ENCODE measurements at places on chromosomes 3 and 15.
A peak's percentile ranks its signal among the peaks of the same experiment; 100 is the strongest.

DNA sequence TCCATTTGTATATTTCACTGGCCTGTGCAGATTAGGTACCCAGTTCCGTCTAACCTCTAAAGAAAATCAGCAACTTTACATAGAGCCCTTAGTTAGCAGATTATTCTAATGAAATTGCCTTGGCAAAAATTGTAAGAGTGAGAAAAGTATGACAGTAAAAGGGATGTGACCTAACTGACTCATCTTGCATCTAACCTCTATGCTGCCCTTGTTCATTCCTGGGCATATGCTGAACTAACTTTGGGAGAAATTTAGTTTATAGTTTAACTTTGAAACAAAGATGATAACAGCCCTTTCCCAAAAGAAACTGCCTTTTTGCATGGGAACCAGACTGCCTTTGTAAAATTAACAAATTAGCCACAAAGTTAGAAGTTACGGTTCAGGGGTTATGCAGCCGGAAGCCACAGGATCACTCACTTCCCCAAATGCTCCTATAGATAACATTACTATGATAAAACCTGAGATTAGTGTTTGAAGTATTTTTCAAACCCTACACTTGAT, 839.8 kb upstream of the ALCAM start:
- H3K36me3 ChIP-seq: no peaks in the 10 kb centered on the region
- H3K27me3 ChIP-seq: no peaks in the 10 kb centered on the region
- H3K27ac ChIP-seq: no peak overlapping the region
- no peaks in the 10 kb centered on the region for H3K4me1 ChIP-seq
- no peak overlapping the region for H3K4me3 ChIP-seq

DNA sequence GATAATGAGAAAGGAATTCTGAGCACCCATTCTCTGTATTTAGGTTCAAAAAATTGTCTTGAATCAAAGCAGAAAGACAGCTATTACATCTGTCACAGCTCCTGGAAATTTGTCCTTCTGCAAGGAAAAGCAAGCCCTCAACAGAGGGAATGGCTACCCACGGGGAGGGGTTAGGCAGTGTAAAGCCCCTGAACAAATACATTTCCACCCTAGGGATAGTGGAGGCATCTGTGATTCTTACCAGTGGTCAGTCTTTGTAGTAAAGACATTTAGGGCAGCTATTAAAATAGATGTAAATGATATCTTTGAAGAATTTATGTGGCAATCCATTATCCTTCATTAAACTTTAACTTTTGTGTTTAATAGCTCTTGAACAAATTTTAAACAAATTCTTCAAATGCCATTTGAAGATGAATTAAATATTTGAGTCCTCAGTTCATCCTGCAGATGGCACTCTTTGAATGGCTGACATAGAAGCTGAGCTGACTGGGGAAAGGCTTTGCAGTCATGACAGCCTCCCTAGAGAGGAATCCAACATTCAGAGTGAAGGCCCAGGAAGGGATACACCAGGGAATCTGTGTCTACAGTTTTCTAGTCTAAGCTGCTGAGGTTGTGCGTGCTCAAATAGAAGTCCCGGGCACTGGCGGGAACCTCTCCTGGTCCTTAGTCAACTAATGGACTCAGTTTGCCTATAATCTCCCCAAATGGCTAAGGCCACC, 359.7 kb upstream of the ROPN1 start:
- no peaks in the 10 kb centered on the region for H3K36me3 ChIP-seq
- no peak overlapping the region for H3K27ac ChIP-seq
- H3K4me1 ChIP-seq: no peaks in the 10 kb centered on the region
- DNase-seq: no peak

DNA sequence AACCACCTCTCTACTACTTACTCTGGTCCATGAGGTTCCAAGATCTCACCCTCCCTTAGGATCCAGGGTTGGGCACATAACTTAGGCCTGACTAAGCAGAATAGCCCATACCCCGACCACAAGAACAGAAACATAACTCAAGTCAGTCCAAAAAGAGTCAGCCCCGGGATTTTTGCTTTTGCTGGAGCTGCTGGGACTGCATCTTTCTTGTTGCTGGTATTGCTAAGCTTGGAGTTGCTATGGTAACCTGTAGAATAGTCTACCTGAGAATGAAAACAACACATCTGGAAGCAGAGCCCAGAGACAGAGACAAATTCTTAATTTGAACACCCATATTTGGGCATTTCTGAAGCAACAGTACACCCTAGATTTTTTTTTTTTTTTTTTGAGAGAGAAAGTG, 6.5 kb downstream of the RUBCN start:
- no peak overlapping the region for H3K27ac ChIP-seq
- H3K4me1 ChIP-seq: peaks cover 10% of the 10 kb centered on the region
- DNase-seq: no peak
- no peak overlapping the region for H3K4me3 ChIP-seq
- no peaks in the 10 kb centered on the region for H3K27me3 ChIP-seq

DNA sequence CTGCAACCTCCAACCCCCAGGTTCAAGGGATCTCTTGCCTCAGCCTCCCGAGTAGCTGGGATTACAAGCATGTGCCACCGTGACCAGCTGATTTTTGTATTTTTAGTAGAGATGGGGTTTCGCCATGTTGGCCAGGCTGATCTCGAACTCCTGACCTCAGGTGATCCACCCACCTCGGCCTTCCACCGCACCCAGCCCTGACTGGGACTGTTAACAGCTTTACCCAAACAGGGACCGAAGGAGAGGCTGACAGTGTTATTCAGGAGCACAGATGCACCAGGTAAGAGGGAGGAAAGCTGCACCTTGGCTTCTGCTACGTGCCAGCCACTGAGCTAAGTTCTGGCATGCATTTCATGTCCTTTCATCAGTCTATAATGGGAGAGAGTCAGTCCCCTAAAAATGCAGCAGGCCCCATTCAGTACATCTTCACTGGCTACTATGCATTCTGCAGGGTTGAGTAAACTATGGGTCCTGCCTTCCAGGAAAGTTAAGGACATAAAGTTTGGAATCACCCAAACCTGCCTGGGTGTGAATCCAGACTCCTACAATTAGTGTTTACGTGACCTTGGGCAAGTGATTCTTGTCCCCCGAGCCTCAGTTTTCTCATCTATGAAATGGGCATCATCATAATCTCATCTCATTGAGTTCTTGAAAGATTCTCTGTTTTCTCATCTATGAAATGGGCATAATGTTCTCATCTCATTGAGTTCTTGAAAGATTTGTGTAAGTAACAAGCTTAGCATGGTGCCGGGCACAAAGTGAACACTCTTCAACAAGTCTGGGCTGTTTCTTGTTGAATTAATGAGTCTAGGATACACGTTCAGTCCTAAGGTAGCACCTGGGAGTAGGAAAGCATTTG, 82.2 kb downstream of the CPN2 start:
- H3K4me3 ChIP-seq: peak overlapping the region; percentile 4
- peak overlapping the region; percentile 82 for H3K27ac ChIP-seq
- no peaks in the 10 kb centered on the region for H3K36me3 ChIP-seq
- H3K4me1 ChIP-seq: peaks cover 62% of the 10 kb centered on the region

- no peaks in the 10 kb centered on the region for H3K4me1 ChIP-seq
- no peaks in the 10 kb centered on the region for H3K27me3 ChIP-seq
- H3K27ac ChIP-seq: no peak overlapping the region
- no peak overlapping the region for H3K4me3 ChIP-seq
- H3K36me3 ChIP-seq: no peaks in the 10 kb centered on the region
- DNase-seq: no peak
Measured at GRCh38 chr3:176512037-176512436, 685.2 kb downstream of the TBL1XR1 start.

GRCh38 chr3:16770792-16771191, 114.0 kb upstream of the PLCL2 start:
- H3K4me1 ChIP-seq: no peaks in the 10 kb centered on the region
- no peaks in the 10 kb centered on the region for H3K27me3 ChIP-seq
- no peak overlapping the region for H3K27ac ChIP-seq
- DNase-seq: no peak

DNA sequence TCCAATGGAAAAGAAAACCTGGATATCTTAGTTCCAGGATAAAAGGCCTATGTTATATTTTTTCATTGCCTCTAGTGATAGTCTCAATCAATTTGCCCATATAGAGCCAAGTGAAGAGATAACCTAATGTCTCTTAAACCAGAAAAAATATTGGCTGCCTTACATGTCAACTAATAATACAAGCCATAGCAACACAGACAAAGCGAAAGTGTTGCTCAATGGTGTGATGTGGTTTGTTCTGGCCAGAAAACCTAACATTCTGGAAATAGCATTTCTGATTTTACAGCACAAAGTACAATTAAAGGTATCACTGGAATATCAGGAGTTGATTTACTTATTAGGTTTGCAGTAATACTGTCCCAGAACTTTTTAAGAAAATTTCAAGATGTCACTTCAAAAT, 101.5 kb downstream of the ATP8B4 start:
- H3K27ac ChIP-seq: no peak overlapping the region
- no peak overlapping the region for H3K4me3 ChIP-seq
- no peaks in the 10 kb centered on the region for H3K36me3 ChIP-seq
- DNase-seq: no peak

GRCh38 chr3:44184319-44184953, 57.2 kb upstream of the TOPAZ1 start:
- no peaks in the 10 kb centered on the region for H3K36me3 ChIP-seq
- no peak overlapping the region for H3K4me3 ChIP-seq
- no peaks in the 10 kb centered on the region for H3K27me3 ChIP-seq
- no peak for DNase-seq

DNA sequence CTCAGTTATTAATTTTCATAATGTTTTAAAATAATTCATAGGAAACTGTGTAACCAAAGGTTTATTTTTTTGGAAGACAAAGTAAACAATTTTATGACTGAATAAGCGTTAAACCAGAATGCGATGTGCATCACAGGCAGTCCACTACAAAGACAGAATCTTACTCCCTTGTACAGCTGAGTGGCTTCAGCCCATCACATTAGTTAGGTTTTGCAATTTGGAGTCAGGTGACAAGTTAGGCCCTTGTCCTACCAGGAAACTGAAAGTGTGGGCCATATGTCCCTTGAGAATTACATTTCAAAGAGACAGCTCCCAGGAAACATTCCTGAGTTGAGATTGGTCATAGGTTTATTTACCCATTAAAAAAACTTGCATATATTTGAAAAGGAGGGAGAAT, 156.3 kb downstream of the MEX3B start:
- H3K27ac ChIP-seq: no peak overlapping the region
- DNase-seq: no peak
- no peaks in the 10 kb centered on the region for H3K36me3 ChIP-seq
- no peaks in the 10 kb centered on the region for H3K27me3 ChIP-seq
- H3K4me3 ChIP-seq: no peak overlapping the region

GRCh38 chr3:46284981-46285683, 42.9 kb downstream of the CCR3 start:
- no peaks in the 10 kb centered on the region for H3K4me1 ChIP-seq
- H3K36me3 ChIP-seq: no peaks in the 10 kb centered on the region
- no peak for DNase-seq
- no peaks in the 10 kb centered on the region for H3K27me3 ChIP-seq
- H3K4me3 ChIP-seq: no peak overlapping the region
- peak overlapping the region; percentile 9 for H3K27ac ChIP-seq

DNA sequence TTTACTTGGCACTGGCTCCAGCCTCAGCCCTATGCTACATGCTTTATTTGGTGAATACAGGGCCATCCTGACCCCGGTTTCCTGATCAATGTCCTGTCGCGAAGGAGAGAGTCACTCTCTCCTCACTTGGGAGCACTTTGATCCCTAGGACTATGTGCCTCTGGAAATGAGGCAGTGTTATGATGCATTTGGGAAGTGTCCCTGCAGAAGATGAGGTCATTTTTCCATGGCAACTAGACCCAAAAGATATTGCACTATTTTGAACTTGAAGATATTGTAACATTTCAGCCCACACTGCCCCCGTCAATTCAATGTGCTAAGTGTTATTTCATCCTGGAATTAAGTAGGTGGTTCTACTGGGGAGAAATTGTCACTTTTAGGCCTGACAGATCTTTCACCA, 68.0 kb downstream of the LRRK1 start:
- DNase-seq: no peak
- no peaks in the 10 kb centered on the region for H3K4me1 ChIP-seq
- H3K27ac ChIP-seq: no peak overlapping the region

- no peaks in the 10 kb centered on the region for H3K4me1 ChIP-seq
- no peaks in the 10 kb centered on the region for H3K27me3 ChIP-seq
- H3K4me3 ChIP-seq: no peak overlapping the region
- no peak for DNase-seq
Measured at GRCh38 chr3:133191818-133192217, 153.6 kb downstream of the TMEM108 start.

DNA sequence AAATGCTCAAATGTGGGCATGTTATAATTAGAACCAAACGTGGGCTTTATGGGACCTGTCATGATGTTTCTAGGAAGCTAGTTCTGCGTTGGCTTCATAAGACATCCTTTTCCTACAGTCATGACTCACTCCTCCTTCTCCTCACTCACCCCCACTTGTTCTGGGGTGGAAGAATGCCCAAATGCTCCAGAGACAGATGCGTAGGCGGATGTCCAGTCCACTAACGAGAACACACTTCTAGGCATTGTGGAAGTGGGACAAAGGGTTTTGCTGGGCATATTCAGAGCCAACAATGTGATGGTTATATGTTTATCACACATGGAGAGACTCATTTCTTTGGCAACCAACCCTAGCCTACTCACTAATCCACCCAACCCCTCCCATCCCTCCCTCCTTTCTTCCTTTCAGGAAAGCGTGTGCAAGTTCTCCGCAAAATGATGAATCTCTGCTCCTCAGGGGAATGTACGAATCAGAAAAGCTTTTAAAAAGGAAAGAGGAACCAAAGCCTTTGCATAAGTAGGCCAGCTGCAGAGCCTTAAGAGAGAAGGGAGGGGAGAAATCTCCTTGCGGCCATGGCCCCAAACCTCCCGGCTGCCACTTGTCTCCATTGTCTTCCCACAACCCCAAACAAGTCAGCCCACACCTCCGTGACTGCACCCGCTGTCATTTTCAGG, 123.0 kb upstream of the SPRED1 start:
- H3K4me3 ChIP-seq: peak overlapping the region; percentile 7
- no peaks in the 10 kb centered on the region for H3K36me3 ChIP-seq
- peak; percentile 73 for DNase-seq
- peak overlapping the region; percentile 24 for H3K27ac ChIP-seq
- peaks cover 29% of the 10 kb centered on the region for H3K4me1 ChIP-seq
- no peaks in the 10 kb centered on the region for H3K27me3 ChIP-seq

GRCh38 chr3:56787258-56787775, 14.4 kb downstream of the ARHGEF3 start:
- peaks cover 91% of the 10 kb centered on the region for H3K4me1 ChIP-seq
- no peak for DNase-seq
- H3K27ac ChIP-seq: peak overlapping the region; percentile 43
- no peaks in the 10 kb centered on the region for H3K36me3 ChIP-seq
- H3K27me3 ChIP-seq: no peaks in the 10 kb centered on the region

DNA sequence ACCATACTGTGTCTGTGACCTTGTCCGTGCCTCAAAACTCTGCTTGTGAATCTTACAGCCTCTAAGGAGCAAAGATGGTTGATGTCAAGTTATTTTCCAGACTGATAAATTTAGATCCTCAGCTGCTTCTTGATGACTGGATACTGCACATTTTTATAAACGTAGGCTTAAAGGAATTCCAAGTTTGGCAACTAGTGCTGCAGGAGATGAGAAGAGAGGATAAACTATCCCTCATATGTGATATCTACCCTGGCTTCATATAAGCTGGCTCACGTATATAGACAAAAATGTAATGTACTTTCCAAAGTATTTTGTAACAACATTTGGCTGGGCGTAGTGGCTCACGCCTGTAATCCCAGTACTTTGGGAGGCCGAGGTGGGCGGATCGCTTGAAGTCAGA, 89.6 kb downstream of the GMPS start:
- DNase-seq: no peak
- no peaks in the 10 kb centered on the region for H3K36me3 ChIP-seq
- no peak overlapping the region for H3K27ac ChIP-seq
- no peaks in the 10 kb centered on the region for H3K27me3 ChIP-seq
- no peak overlapping the region for H3K4me3 ChIP-seq

- peaks cover 43% of the 10 kb centered on the region for H3K36me3 ChIP-seq
- no peak overlapping the region for H3K27ac ChIP-seq
- H3K27me3 ChIP-seq: no peaks in the 10 kb centered on the region
- no peaks in the 10 kb centered on the region for H3K4me1 ChIP-seq
- no peak for DNase-seq
Measured at GRCh38 chr3:50374363-50375257, 15.3 kb upstream of the TMEM115 start.
